ENCODE measurements at places on chromosomes 6 and 20.

GRCh38 chr20:41594514-41595322 is 23.5 kb downstream of the CHD6 start:
- no peak for DNase-seq

- DNase-seq, result no peak
These were observed 107.8 kb downstream of the SMLR1 start for GRCh38 chr6:130934848-130935585.

GRCh38 chr20:38692436-38693411 is 31.6 kb upstream of the SLC32A1 start:
- peak; percentile 88 for DNase-seq

DNA sequence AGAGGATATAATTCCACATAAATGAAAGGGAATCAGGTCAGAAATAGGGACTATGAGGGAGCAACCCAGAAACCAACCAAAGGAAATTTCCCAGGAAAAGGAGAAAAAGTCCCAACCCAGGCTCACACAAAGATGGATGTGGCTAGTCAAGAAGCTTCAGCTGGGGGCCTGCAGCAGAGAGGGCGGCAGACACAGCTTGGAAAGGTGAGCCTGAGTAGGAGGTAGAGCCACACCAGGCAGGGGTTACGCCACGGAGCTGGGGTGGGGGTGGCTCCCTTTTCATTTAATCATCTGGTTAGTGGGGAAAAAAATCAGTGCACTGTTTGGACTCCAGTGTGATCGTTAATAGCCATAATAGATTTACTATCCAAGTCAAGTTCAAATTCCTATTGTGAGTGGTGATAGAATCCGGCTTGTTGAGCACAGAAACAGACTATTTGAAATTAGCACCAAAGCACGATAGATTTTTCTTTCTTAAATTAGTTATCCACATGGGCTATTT is 220.6 kb downstream of the TPBG start:
- no peak for DNase-seq

- DNase-seq, result no peak
These were observed 8.4 kb downstream of the GABBR1 start for GRCh38 chr6:29624520-29624961.

Measured in NT2/D1 (cell line).